ENCODE measurements at places on chromosomes 7 and 10.

DNA sequence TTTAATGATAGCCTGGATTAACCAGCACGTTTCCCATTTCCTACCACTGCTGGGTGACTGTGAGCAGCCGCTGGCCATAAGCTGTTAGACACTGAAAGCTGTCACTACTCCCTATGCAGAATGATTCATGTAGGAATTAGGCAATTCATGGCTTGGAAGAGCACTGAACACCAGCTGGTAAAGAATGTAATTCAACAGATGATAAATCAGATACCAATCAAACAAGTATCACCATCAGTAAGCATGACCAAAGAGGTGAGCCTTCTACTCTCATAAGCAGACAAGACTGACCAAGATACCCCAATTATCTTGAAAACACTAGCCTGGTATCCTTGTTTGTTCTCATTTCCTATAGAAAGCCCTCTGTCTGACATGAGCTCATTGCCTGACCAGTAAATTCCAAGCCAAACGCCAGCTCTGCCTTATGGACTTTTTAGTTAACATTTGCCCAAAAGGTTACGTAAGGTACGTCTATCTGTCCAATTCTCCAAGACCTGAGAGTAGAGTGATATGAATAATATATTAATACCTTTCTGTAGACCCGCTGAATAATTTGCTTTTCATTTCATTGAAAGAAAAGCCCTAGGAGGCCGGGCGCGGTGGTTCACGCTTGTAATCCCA, 127.7 kb downstream of the ELMO1 start:
- no peak for DNase-seq

DNA sequence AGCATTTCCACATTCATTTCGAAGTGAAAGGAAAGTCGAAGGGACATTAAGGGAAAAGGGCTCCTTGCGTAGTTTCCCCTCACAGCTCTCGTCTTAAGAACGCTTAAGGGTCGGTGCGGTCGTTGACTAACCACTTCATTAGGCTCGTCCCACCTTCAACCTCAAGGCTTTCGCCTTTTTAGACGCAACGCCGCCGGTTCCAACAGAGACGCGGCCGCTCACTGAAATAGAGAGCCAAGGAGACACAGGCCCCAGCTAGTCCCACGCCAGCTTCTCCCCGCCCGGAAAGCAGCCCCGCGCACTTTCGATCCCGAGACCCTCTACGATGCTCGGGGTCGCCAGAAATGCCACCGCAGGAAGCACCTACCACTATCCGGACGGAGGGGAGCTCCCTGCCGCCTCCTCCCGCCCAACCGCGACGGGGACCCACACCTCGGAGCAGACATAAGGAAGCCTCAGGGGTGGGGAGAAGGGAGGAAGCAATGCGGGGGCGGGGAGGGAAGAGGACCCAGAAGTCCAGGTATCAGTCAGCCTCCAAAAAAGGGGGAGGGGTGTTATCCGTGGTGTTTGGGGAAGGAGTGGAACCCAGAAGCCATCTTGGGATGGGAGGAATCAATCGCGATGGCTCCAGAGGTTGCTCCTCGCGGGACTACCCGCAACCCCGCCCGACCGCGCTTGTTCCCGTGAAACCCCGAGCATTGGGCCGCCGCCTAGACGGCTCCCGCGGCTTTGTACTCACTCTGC, 559 bp downstream of the TRA2A start:
- DNase-seq = peak; percentile 69

DNA sequence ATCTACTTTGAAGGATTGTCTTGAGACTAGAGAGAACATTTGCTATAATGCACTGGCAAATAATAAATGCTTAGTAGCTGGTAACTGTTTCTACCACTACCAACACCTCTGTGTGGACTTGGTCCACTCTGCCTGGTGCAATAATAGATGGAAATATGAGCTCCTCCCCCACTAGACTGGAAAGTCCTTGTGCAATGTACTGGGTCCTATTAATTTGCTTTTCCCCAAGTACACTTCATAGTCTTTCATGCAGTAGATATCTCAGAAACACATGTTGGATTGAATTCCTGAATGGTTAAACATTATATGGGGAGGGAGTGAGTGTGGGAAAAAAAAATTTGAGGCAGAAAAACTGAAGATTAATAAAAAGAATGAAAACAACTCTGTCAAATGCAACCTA, 119.3 kb downstream of the C10orf90 start:
- DNase-seq = no peak

DNA sequence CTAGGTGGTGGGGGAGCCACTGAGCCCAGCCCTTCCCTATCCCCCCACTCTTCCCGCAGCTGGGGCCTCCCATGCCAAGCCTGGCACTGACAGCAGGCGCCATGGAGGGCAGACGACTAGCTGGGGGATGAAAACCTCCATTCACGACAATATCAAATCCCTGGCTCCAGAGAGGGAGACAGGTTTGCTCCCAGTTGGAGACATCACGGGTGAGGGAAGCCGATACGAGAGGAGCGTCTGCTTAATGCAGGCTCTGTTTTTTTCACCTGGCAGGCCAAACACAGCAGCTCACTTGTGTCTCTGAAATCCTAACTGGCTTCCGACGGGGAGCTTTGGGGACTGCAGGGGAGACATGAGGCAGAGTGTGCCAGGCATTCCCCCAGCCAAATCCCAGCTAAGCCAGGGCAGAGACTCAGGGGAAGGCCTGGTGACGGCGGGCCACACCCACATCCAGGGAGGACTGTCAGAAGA, 307.4 kb upstream of the ZMIZ1 start:
- DNase-seq = peak; percentile 97

DNA sequence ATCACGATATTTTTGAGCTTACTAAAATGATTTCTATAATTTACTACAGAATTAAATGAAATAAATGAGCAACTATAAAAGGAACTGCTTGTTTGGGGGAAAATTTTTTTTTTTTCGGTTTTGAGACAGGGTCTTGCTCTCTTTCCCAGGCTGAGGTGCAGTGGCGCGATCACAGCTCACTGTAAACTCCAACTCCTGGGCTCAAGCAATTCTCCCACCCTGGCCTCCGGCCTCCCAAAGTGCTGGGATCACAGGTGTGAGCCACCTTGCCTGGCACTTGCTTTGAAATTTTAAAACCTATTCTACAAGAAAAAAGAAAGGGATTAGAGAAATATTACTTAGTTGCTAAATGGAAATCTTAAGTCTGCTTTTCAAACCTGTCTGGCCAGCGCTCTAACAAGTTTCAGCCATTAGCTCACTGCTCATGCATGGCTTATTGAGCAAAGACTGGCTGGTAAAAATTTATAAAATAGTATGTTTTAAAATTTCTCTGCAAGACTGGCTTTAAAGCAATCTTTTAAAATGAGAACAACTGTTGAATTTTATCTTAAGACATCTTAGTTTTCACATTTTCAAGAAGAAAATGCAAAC, 144.0 kb downstream of the ATE1 start:
- no peak for DNase-seq

GRCh38 chr7:140478246-140479061, 851 bp downstream of the MKRN1 start:
- DNase-seq = peak; percentile 29

GRCh38 chr10:45495438-45496152, 121.6 kb downstream of the ALOX5 start:
- DNase-seq = no peak

GRCh38 chr10:83995738-83996331, 143.5 kb upstream of the GHITM start:
- peak; percentile 16 for DNase-seq

DNA sequence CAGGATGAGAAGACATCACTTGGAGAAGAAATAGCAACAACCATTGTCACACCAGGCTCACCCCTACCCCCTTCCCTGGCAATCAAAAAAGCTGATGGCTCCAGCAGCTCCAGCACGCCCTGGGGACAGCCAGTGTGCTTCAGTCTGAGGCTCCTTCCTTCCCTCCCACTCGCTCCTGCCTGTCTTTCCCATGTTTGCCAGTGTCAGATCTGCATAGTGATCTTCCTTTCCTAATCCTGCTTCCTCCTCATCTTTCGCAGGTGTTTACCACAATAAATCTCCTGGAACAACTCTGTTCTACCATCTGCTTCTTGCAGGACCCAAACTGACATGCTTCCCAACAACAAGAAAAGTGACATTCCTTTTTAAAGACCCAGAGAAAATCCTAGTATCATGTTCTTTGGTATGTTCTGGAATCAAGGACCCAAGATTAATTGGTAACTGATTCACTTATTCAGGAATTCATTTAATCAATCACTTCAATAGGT, 57.1 kb downstream of the STEAP1B start:
- DNase-seq = no peak

DNA sequence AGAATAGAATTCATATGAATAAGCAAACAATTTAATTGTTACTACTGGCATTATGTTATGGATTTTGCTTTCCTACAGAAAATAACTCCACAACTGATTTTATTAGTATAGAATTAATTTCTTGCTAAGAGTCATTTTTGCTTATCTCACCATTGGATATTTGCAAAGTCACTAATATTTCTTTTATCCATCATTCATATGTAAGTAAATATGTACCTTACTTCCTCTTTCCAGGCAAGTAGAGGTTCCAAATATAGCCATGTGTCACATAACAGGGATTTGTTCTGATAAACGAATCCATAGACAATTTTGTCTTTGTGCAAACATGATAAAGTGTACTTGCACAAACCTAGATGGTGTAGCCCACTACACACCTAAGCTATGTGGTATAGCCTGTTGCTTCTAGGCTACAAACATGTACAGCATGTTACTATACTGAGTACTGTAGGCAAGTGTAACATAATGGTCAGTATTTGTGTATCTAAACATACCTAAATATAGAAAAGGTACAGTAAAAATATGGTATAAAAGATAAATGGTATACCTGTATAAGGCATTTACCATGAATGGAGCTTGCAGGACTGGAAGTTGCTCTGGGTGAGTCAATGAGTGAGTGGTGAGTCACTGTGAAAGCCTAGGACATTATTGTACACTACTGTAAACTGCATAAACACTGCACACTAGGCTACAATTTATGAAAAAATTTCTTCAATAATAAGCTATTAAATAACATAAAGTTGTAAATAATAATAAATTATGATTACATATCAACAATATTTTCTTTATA, 18.3 kb downstream of the KLLN start:
- DNase-seq = no peak

DNA sequence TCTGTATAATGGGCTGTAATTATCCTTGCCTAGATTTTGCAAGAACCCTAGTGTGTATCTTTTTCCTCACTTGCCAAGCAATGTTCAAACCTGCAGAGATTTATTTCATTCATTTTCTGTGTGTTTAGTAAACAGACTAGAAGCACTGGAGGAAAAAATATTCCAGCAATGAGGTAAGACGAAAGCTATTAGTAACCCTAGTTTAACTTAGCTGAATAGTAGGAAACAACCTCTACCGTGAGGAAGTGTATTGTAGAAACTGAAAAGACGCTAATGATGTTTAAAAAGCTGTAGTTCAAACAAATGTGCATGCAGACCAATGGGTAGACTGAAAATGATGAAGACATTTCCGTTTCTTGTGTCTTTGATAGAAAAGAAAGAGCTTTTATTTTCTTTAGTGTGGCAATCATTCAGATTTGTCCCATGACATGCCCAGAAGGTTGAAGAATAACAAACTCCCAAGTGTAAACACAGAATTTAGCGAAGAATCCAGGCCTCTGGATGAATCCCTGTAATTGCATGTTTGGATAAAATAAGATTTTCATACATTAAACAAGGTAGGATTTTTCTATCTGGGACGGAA, 20.7 kb downstream of the CAV1 start:
- no peak for DNase-seq

- DNase-seq = no peak
Measured at GRCh38 chr10:112071596-112072133, 111.9 kb downstream of the GPAM start.

GRCh38 chr10:15180736-15181135, 12.2 kb upstream of the NMT2 start:
- no peak for DNase-seq

DNA sequence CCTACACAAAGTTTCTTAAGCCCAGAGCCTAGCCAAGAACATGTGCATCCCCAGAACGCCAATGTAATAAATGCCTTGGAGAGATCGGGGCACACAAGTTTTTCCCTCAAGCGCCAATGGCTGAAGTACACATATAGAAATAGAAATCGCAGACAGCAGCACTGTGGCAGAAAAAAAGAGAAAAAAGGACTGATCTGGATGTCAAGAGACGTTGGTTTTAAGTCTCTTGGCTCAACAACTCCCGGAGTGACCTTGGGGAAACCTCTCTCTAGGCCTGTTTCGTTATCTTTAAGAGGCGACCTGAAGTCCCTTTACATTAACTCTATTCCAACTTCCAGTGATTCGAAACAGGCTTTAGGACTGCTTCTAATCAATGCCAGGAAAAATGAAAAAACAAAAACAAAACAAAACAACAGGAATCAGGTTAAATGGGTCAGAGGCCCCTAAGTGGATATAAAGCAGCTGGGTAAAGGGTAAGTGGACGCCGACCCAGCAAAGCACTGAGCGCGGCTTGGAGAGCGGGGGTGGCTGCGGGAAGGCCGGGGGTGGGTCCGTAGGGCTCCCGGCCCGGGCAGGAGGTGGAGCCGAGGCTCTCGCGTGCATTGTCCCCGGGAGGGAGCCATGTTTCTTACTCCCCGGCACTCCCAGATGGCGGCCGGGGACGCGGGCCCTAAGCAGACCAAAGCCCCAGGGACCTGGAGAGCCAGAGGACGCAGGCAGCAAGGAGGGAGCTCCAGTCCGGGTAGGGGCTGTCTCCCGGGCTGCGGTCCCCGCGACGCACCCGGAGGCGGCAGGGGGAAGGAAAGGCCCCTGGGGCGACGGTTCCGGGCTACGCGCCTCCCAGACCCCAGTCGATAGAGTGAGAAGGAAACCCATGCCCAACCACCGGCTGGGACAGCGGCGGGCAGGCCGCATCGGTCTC, 757 bp downstream of the EIF3A start:
- peak; percentile 52 for DNase-seq

DNA sequence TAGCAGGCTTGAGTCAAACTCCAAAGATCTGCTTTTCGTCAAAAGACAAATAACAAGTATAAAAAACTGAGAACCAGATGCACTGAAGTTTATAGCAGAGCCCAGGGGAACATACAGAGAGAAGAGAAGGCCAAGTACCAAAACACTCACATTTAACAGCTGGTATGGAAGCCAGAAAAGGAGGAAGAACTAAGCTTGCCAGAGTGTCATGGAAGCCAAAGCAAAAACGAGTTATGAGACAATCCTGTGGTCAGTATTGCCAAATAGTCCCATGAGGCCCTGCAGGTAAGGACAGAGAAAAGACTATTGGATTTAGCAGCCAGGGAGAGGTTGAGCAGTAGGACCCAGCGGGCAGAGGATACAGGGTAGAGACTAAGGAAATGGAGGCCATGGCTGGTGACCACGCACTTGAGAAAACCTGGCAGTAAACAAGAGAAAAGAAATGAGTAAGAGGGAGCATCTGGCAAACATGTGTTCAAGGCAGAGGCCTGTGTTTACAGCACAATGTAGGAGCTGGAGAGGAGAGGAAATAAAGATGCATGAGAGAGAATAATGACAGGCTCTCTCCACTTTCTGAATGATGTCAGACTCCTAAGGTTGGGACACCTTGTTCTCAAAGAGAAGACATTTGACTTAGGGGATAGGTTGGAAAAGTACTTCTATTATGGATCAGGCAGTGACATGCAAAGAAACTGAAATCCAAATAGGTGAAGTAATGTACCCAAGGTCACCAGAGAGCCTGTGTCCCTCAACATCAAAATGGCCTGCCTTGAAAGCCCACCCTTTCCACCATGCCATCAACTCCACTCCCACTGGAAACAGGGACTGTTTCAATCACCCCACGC, 9.1 kb downstream of the CREB3L2 start:
- DNase-seq = no peak

- DNase-seq = no peak
Measured at GRCh38 chr10:65950075-65950474, 975.8 kb upstream of the LRRTM3 start.

Measured in G401 (cell line).